CD8-positive, alpha-beta T cell (primary cell): ENCODE measurements at places on chromosomes 1 and 21.

DNA sequence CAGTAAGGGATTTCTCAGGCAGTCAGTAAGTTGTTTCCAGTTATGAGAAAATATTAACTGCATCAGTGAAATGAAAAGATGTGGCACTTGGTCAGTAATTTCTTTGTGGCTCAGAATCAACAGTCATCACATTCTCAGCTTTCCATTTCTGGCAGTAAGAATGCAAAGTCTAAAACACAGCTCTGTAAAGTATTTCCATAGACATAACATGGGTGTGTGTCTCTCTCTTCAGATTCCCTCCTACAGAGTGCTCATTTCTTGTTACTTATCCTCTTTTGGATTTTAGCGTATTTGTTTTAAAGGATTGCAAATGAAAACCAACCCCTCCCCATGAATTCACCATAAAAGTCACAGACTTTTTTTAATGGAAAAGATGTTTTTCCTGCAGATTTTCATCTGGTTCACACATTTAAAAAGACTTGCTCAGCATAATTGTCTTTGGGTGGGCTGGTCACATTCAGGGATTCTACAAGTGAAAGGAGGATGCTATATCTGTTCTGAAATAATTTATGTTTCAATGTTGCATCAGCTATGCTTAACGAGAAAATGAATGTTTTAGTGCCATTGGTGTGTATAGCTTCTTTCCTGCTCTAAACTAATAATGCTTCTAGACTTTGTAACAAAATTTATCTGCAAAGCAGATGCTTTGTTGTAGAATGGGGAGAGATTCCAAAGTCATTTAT lies 34.6 kb upstream of the CD55 start:
- DNase-seq = no peak

DNA sequence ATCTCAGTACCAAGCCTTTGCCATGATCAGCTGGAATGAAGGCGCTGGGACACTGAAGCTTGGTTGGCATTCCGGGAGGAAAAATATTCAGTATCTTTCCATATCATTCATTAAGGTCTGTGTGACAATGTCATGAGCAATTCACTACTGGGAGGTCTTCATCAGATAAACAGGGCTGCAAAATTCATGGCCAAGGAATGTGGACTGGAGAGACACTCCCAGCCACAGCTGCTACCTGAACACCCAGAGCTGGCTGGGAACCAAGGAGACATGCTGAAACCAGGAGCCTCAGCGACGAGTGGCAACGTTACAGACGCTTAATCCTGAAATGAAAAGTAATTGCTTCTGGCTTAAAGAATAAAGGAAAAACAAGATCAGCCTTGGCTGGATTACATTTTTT lies 30.6 kb upstream of the DDAH1 start:
- DNase-seq = no peak

DNA sequence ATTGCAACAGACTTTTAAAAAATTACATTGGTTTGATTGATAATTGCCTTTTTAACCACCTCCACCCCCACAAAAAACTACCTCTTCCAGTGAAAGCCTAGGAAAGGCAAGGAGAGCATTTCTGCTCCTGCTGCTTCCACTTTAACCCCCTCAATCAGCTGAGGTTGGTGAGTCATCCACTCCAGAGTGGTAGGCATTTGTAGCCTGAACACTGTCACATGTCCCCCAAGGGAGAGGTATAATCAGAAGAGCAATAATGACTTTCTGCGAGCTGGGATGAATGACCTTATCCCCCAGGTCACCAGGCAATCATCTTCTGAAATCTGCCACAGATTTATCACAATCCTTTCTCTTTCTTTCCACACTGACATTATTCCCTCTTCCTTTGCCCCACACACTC lies 126.6 kb upstream of the CAMK1G start:
- no peak for DNase-seq

DNA sequence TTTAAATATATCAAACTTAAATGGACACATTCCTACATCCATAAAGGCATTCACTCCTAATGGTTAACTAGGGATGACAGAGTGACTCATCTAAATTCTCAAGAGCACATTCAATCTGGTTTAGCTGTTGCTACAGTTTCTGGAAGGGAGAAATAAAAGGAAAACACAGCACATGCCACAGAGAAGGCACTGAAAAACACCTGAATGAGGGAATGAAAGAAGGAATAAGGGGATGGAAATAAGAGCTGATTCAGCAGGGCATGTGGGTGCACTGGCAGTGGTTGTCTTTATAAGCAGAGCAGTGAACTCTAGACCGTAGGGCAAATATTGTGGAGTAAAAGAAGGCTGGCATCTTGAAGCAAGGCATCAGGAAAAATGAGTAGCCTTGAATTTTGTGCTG lies 79.3 kb downstream of the LHX4 start:
- DNase-seq = no peak

GRCh38 chr1:161989108-161989507 lies 34.6 kb downstream of the OLFML2B start:
- DNase-seq = no peak

GRCh38 chr1:85196358-85196757 lies 4.5 kb downstream of the SYDE2 start:
- no peak for DNase-seq
